ENCODE measurements at places on chromosomes 6 and 20. TPM values are rescaled to one million over a fixed set of nuclear protein-coding genes. Genes with fewer than 3 reads are reported as not detected.

Gene TGM3
- 0.40 TPM for total RNA-seq

Gene DEFB124
- not detected for total RNA-seq

Gene KCNG1
- total RNA-seq = 3.7 TPM

Gene TBCC
- total RNA-seq = 23.1 TPM

DNA sequence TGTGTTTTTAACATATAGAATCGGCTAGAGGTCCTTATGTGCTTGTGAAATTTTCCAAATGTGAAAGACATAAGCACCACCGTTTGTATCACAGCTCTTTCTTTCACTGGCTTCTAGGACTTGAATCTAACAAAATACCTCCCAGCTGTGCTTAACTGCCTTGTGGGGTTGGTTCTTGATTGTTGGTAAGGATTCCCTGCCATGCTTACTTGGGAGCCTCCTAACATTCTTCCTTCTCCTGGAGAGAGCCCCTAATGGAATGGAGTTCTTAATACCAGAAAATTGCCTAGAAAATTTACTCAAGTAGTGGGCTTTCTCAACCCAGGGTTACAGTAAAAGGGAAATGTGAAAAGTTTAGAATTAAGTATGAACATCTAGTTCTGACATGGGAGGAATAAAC is 121.2 kb downstream of the COL19A1 start:
- H3K27me3 ChIP-seq = no peaks in the 10 kb centered on the region
- no peak for DNase-seq
- H3K4me1 ChIP-seq = no peaks in the 10 kb centered on the region
- no peak overlapping the region for H3K4me3 ChIP-seq

- H3K36me3 ChIP-seq = peaks cover 10% of the 10 kb centered on the region
- DNase-seq = no peak
- H3K4me1 ChIP-seq = peaks cover 5% of the 10 kb centered on the region
- no peaks in the 10 kb centered on the region for H3K27me3 ChIP-seq
Measured at GRCh38 chr6:158468666-158469065, 91.2 kb upstream of the TMEM181 start.

DNA sequence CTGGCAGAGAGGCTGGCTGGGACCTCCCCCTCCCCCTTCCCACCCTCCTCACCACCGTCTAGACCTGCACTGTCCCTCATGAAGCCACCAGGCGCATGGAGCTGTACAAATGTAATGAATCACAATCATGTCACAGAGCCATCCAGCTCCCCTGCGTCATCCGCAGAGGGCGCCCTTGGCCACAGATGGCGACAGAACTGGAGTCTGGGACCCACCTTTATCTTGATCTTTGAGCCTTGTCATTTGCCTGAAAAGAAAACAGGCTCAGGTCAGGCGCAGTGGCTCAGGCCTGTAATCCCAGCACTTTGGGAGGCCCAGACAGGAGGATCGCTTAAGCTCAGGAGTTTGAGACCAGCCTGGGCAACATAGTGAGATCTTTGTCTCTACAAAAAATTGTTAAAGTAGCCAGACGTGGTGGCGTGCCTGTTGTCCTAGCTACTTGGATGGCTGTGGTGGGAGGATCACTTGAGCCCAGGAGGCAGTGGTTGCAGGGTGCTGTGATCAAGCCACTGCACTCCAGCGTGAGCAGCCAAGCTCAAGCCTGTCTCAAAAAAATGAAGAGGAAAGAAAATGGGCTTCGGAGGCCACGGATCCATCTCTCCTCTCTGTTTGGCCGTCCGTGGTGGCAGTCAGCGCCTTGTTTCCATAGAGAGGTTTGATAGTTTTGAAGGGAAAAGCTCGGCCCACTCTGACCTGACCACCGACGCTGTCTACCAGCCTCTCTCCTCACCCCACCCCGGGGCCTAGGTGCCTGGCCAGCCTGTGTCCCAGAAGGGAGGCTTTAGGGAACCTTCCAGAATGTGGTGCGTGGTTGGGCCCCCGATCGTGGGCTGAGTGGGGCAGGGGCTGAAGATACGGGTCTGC is 6.2 kb downstream of the COL9A3 start:
- peaks cover 8% of the 10 kb centered on the region for H3K27me3 ChIP-seq
- H3K36me3 ChIP-seq = no peaks in the 10 kb centered on the region
- peaks cover 5% of the 10 kb centered on the region for H3K4me1 ChIP-seq
- DNase-seq = peak; percentile 86
- H3K4me3 ChIP-seq = no peak overlapping the region
- peak overlapping the region; percentile 61 for H3K27ac ChIP-seq

DNA sequence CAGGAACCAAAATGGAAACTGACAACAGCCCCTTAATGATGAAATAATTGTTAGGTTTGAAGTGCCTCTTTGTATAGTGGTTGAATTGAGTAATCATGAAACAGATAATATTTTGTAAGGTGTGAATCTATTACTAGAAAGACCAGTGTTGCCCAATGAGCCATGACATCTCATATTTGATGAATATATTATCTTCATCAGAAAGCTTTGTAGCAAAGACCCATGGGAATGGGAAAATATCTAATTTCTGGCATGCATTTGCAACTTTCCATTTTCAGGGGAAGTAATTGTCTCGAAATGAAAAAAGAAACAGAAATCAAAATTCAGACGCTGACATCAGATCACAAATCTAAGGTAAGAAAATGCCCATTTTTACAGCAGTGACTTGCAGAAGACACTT is 57.3 kb upstream of the LAMP5 start:
- no peak overlapping the region for H3K4me3 ChIP-seq
- no peak overlapping the region for H3K27ac ChIP-seq
- H3K27me3 ChIP-seq = no peaks in the 10 kb centered on the region
- no peak for DNase-seq
- H3K4me1 ChIP-seq = no peaks in the 10 kb centered on the region

DNA sequence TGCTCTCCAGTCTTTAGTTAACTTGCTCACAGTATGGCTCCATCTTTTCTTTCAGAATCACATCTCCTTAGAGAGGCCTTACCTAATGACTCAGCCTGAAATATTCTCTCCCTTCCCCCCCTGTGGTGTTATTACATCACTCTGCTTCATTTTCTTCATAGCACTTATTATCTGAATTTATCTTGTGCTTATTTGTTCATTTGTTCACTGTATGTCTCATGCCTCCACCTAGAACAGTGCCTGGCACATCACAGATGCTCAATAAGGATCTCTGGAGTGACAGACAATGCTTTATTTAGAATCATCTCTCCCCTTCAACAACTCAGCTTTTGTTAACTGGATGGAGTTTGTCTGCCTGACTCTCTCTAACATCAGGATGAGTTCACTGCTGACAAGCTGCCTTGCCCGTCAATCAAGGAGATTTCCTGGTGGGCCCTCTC is 96.6 kb upstream of the MAN1A1 start:
- no peak for DNase-seq
- no peaks in the 10 kb centered on the region for H3K36me3 ChIP-seq
- H3K27me3 ChIP-seq = no peaks in the 10 kb centered on the region
- H3K4me1 ChIP-seq = no peaks in the 10 kb centered on the region
- H3K4me3 ChIP-seq = no peak overlapping the region

GRCh38 chr20:11401988-11402387 is 515.7 kb upstream of the BTBD3 start:
- H3K4me1 ChIP-seq = no peaks in the 10 kb centered on the region
- no peak overlapping the region for H3K4me3 ChIP-seq
- H3K27me3 ChIP-seq = no peaks in the 10 kb centered on the region
- H3K27ac ChIP-seq = no peak overlapping the region

DNA sequence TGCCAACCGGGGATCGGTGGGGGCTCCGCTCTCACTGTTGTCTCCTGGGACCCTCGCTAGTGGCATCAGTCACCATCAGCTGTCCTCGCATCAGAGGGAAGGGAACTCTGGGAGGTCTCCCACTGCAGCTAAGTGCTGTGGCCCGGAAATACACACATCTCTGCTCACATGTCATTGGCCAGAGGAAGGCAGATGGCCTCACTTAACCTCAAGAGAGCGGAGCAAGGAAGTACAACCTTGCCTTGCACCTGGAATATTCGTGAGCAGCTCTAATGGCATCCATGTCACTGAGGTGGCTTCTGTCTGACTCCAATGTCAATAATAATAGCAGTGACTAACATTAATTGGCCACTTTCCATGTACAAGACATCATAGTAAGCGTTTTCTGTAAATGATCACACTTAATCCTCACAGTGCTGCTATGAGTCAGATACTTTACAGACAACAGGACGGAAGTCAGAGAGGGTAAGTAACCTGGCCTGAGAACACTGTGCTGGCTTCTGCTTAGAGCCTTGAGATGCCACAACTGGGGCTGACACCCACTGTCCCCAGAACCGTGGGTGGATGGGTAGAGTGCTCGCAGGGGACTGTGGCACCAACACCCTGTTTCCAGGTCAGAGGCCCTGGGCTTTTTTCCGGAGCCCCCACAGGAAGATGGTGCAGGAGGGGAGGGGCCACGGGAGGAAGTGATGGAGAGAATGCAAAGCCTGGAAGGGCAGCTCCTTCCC is 6.0 kb downstream of the LHFPL5 start:
- H3K27me3 ChIP-seq = no peaks in the 10 kb centered on the region
- DNase-seq = no peak
- H3K4me1 ChIP-seq = no peaks in the 10 kb centered on the region

DNA sequence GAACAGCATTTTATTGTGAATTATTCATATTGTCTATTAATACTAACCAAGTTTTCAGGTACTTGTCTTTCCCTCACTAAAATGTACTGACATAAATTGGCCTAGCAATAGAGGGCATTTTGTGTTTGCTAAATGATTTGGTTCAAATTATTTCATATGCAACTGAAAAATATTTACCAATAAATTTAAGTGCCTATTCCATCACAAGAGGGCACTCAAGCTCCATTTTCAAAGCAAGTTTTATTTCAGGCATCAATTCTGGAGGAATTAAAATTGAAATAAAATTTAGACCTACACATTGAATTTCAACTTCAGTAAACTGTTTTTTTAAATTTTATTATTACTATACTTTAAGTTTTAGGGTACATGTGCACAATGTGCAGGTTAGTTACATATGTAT is 114.3 kb upstream of the SYNCRIP start:
- H3K27ac ChIP-seq = no peak overlapping the region
- peaks cover 6% of the 10 kb centered on the region for H3K4me1 ChIP-seq
- no peak overlapping the region for H3K4me3 ChIP-seq

- H3K27ac ChIP-seq = no peak overlapping the region
- H3K4me3 ChIP-seq = no peak overlapping the region
- no peak for DNase-seq
- H3K4me1 ChIP-seq = no peaks in the 10 kb centered on the region
- no peaks in the 10 kb centered on the region for H3K36me3 ChIP-seq
Measured at GRCh38 chr6:571892-572291, 85.0 kb downstream of the HUS1B start.

GRCh38 chr6:113719545-113719944 is 137.6 kb upstream of the MARCKS start:
- H3K36me3 ChIP-seq = no peaks in the 10 kb centered on the region
- H3K4me3 ChIP-seq = no peak overlapping the region
- H3K4me1 ChIP-seq = no peaks in the 10 kb centered on the region
- peak overlapping the region; percentile 36 for H3K27ac ChIP-seq
- DNase-seq = no peak
- H3K27me3 ChIP-seq = no peaks in the 10 kb centered on the region

- no peaks in the 10 kb centered on the region for H3K36me3 ChIP-seq
- H3K4me3 ChIP-seq = no peak overlapping the region
- no peak overlapping the region for H3K27ac ChIP-seq
Measured at GRCh38 chr20:61949714-61950640, 115.7 kb downstream of the TAF4 start.

GRCh38 chr6:7721649-7722048 is 4.2 kb upstream of the BMP6 start:
- DNase-seq = no peak
- no peaks in the 10 kb centered on the region for H3K27me3 ChIP-seq
- H3K4me1 ChIP-seq = peaks cover 4% of the 10 kb centered on the region
- no peaks in the 10 kb centered on the region for H3K36me3 ChIP-seq

GRCh38 chr6:20755631-20756030 is 221.4 kb downstream of the CDKAL1 start:
- no peaks in the 10 kb centered on the region for H3K36me3 ChIP-seq
- no peaks in the 10 kb centered on the region for H3K4me1 ChIP-seq
- no peaks in the 10 kb centered on the region for H3K27me3 ChIP-seq
- no peak overlapping the region for H3K27ac ChIP-seq

DNA sequence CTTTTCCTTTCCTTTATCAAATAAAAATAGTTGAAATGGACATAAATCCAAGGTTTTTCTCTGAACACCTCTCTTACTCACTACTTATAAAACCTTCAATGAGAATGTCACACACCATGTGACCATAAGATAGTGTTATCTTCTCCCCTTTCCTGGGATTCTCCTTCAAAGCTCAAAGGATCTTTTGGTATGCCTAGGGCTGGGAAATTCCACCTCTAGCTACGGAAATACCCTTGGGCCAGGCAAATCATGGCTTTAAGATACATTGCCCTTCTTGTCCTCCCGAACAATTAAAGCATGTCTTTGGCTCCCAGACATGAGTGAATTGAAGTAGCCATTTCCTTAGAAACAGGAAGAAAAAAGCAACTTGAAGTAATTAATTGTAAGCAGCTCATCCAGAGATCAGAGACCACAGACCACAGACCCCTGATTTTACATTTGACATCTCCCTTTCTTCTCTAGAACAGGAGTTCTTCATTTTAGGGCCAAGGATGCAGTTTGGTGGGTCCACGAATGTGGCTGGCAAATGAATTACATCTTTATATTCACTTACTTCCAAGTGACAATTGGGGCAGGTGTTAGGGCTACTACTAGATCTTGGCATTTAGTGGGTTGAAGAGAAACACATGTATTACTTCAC is 4.1 kb downstream of the PLCB4 start:
- H3K27me3 ChIP-seq = no peaks in the 10 kb centered on the region
- no peak for DNase-seq
- no peaks in the 10 kb centered on the region for H3K36me3 ChIP-seq
- H3K4me3 ChIP-seq = no peak overlapping the region
- no peak overlapping the region for H3K27ac ChIP-seq

DNA sequence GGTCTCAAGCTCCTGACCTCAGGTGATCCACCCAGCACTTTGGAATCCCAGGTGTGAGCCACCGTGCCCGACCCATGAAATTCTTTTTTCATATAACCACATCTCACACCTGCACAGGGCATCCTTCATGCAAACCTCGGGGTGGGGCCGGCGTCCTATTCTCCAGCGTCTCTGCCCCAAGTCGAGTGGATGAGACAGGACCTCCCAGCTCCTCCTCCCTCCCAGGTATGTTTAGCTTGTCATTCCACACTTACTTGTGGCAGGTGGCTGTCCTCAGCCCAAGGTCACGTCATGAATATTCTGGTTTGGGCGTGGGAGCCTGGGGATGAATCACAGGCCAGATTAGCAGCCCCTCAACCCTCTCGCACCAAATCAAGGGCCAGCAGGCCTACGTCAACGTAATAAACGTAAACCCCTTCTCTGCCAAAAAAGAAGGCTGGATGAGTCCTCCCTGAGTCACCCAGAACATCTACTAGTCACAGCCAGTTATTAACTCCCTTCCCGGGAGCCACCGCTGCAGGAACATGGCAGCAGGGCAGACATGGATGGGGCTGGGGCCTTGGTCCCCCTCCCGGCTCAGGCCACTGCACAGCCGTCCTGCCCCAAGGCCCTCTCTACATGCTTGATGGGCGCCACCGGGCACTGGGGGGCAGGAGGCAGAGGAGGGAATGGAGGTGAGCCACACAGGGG is 91.7 kb downstream of the YTHDF1 start:
- no peak overlapping the region for H3K4me3 ChIP-seq
- DNase-seq = peak; percentile 27
- H3K36me3 ChIP-seq = no peaks in the 10 kb centered on the region
- H3K27me3 ChIP-seq = no peaks in the 10 kb centered on the region
- no peaks in the 10 kb centered on the region for H3K4me1 ChIP-seq

Data from Peyer's patch (tissue), 4 donors.